Epithelial cell of esophagus (primary cell): ENCODE measurements at places on chromosomes 7 and 10.

DNA sequence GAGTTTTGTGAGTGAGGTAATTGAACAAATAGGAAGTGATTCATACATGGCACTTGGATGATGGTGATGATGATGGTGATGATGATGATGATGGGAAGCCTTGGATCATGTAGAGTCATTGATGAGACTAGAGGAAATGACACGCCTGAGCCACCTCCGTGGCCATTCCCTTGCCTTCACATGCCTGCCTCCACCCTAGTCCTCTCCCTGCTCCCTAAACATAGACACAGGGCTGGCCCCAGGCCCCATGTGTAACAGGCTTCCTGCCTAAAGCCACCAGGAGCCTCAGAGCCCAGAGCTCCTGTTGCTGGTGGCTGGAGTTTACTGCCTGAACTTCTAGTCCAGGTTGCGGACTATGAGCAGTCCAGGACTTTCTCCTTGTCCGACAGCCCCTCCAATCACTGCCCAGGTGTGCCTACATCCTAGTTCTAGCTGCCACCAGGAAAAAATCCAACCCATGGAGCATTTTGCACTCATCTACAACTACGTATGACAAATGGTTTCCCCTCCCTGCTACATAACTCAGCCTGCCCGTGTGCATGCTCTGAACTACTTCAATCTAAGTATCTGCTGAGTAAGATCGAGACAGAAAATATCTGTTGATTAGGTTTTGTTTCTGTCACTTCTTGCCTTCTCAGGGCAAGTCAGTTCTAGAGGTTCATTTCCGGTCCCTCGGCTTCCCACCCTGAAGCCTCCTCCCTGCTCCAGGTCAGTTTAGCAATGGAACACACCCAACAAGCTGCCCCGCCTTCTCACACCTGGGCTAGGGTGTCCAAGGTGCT, 35.5 kb upstream of the KDM7A start:
- DNase-seq = peak; percentile 89

DNA sequence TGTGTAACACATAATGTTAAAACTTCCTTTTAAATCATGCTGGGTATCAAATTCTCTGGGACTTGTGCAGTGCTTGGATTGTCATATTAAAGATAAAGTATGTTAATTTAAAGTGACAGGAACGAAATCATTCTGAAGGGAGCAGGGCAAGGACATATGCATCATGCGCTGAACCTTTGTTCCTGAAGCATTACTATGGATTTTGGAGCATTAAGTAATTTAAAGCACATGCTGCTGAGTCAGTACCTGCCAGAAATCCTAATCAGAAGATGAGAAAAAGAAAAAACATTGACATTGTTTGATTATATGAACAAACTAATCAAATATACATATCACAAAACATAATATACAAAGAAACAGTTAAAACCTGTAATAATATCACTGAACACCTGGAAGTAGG, 101.4 kb downstream of the MICU1 start:
- no peak for DNase-seq

- no peak for DNase-seq
Observed at GRCh38 chr7:31049005-31049765, 2.9 kb upstream of the ADCYAP1R1 start.

- DNase-seq = no peak
Observed at GRCh38 chr10:1743141-1743540, 5.8 kb upstream of the ADARB2 start.

GRCh38 chr7:16399265-16399831, 22.0 kb downstream of the CRPPA start:
- no peak for DNase-seq

DNA sequence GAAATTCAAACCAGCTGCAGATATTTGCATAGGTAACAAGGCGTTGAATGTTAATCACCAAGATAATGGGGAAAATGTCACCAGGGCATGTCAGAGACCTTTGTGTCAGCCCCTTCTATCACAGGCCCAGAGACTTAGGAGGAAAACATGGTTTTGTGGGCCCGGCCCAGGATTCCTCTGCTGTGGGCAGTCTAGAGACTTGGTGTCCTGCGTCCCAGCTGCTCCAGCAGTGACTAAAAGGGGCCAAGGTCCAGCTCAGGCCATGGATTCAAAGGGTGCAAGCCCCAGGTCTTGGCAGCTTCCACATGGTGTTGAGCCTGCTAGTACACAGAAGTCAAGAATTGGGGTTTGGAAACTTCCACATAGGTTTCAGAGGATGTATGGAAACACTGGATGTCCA, 147.5 kb upstream of the ZWINT start:
- no peak for DNase-seq

- no peak for DNase-seq
Observed at GRCh38 chr10:124423813-124424212, 5.1 kb upstream of the OAT start.

DNA sequence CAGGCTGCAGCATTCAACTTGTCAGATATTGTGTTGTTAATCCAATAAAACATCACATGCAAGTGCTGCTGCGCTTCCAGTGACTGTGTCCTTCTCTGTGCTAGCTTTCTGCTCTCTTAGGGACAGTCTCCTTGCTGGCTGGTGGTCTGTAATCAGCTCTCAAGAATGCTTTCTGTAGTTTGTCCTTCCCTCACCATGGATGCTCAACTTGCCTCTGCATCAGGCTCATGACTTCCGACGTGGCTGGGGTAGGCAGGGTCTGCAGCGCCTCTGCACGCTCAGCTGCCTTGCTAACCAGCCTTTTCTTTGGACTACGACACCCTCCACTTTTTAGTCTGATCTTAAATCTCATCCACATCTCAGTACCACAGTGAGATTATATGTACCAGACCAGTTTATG, 58.3 kb downstream of the MMRN2 start:
- no peak for DNase-seq

GRCh38 chr10:101354328-101355071, 535 bp downstream of the BTRC start:
- DNase-seq = peak; percentile 57

DNA sequence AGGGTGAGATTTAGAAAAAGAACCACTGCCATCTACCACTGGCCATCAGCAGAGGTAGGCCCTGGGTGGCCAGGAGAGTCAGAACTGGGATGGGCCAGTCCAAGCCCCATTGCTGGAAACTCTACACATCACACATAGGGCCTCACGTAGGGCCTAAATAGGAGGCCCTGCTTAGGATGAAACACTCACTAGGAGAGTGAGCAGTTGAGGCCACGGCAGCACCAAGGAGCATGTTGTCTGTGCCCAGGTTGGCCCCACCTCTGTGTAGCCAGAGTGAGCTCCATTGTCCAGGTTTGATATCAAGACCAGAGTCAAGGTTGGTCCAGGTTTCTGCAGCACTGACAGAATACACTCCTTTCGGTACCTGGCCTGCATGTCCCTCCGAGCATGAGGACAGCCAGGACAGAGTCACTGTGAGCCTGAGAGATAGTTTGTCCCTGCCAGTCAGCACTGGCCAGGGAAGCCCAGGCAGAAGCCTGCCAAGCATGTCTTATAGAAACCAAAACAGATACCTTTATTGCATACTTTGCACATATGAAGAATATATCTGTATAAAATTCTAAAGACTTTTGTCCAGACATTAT, 77.9 kb upstream of the CAMK2B start:
- no peak for DNase-seq

GRCh38 chr10:119401671-119402395, 140.7 kb downstream of the RGS10 start:
- peak; percentile 77 for DNase-seq

DNA sequence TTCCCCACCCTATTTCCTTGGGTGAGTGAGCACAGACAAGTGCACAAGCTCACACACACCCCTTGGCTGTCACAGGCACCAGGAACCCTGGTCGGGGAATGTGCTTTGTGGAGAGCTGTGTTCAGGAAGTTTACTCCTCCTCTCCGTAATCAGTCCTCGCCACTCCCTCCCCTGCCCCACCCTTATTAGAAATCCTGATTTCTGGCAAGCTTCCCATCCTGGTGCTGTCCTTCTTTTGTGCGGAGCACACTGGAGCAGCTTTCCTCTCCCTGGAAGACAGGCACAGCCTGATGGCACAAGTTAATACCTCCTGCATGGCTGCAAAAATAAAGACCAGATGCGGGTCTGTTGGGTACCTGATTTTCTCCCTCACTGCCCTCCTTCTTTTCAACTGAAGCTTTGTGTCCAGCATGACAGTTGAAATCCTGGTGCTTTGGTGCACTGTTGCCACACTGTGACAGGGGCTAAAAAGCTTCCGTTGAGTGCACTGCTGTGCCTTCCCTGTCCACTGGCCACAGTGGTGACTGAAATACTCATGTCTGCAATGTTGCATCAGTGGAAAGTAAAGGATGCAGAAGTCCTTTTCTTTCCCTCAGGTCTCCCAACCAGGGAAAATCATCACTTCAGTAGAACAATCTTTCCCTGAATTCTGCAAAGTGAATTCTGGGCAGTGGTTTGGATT, 55.0 kb downstream of the LRRC4 start:
- peak; percentile 77 for DNase-seq

DNA sequence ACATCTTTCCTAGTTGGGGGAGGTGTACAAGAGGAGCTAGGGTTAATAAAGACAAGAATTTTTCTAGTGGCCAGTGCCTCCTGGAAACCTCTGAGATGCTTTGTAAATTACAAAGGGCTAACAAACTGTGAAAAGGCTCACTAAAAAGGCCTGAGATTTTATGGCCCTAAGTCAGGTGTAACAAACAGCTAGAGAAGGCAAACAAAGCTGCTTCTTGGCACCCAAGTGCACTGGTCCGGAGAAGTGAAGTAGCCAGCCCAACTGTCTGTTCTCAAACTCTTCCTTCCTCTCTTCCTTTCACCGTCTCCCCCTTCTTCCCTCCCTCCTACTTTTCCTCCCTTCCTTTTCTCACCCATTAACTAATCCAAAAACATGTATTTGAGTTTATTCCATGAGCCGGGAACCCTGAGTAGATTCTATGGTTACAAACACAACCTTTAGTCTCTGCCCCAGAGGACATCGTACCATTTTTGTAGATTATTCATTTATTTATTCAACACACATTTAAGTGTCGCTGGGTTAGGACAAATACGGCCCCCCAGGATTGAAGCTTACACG, 143.4 kb upstream of the PCGF5 start:
- DNase-seq = no peak

- DNase-seq = no peak
Observed at GRCh38 chr7:137848095-137848494, 1.3 kb upstream of the DGKI start.

- DNase-seq = peak; percentile 53
Observed at GRCh38 chr7:149196705-149197171, 1.4 kb downstream of the ZNF282 start.

- no peak for DNase-seq
Observed at GRCh38 chr7:99614495-99614894, 2.3 kb upstream of the ZSCAN25 start.
